ENCODE measurements at places on chromosomes 5 and 9.

GRCh38 chr5:77797136-77797535 lies 21.0 kb upstream of the TBCA start:
- no peak for DNase-seq

DNA sequence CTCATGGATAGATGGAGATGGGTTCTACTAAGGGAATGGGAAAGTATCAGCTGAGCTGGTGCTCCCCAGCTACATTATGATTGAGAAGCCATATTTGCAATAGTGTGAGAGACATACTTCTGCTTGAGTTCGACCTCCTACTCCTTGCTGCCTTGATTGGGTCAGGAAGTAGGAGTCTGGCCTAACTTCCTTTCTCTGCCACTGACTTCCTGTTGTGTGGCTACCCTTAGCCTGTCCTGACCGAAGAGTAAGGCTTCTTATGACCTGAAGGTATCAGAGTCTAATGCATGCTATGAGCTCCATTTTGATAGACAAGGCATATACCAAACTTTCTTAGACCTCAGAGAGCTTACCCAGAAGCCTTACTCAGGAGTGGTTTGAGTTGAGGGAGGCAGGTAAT lies 53.9 kb downstream of the OSTF1 start:
- DNase-seq: no peak

- DNase-seq: no peak
Observed at GRCh38 chr5:96509316-96509715, 76.3 kb upstream of the PCSK1 start.

GRCh38 chr5:6683241-6683640 lies 30.0 kb upstream of the TENT4A start:
- no peak for DNase-seq

GRCh38 chr9:27194401-27195091 lies 85.5 kb downstream of the TEK start:
- no peak for DNase-seq

- DNase-seq: no peak
Observed at GRCh38 chr5:177320879-177321278, 9.2 kb upstream of the MXD3 start.

- DNase-seq: no peak
Observed at GRCh38 chr9:38048316-38048969, 20.6 kb downstream of the SHB start.

GRCh38 chr9:84916769-84917168 lies 247.2 kb downstream of the NTRK2 start:
- DNase-seq: no peak

DNA sequence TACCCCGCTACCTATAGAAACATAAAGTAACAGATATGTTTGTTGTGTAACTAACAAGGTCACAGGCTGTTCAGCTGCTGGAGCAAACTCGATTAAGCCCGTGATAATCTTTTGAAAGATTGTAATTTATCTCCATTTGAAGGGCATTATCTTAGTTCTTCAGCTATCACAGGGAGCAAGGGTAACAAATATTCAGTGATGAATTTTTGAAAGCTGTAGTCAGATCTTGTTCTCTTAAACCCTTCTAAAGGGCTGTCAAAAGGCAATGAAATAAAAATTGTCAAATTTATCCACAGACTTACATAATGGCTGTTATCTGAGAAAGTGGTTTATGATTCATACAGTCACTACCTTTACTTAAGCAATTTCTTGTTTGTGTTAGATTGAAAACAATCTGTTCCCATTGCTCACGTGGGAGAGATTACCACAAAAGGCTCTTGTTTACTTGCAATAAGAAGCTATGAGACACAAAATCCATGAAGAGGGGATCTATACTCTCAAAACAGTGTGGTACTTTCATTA lies 78.3 kb upstream of the ZNF608 start:
- DNase-seq: no peak

DNA sequence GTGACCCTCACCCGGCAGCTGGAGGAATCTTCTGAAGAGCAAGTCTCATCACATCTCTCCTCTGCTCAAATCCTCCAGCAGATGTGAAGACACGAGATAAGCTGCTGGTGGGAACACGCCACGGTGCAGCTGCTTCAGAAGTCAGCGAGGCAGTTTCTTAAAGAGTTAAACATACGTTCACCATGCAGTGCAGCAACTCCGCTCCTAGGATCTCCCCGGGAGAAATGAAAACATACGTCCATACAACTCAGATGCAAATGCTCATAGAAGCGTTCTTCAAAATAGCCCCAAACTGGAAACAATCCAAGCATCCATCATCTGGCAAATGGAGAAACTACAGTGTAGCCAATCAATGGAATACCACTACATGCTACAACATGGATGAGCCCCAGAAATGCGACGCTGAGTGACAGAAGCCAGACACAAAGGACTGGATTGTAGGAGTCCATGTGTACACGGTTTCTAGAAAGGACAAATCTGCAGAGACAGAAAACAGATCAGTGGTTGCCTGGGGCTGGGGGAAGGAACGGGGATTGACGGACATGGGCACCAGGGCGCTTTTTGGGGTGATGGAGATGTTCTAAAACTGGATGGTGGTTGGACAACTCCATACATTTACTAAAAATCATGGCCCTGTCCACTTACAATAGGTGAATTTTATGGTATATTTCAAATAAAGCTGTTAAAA lies 150.6 kb downstream of the COL23A1 start:
- DNase-seq: no peak

DNA sequence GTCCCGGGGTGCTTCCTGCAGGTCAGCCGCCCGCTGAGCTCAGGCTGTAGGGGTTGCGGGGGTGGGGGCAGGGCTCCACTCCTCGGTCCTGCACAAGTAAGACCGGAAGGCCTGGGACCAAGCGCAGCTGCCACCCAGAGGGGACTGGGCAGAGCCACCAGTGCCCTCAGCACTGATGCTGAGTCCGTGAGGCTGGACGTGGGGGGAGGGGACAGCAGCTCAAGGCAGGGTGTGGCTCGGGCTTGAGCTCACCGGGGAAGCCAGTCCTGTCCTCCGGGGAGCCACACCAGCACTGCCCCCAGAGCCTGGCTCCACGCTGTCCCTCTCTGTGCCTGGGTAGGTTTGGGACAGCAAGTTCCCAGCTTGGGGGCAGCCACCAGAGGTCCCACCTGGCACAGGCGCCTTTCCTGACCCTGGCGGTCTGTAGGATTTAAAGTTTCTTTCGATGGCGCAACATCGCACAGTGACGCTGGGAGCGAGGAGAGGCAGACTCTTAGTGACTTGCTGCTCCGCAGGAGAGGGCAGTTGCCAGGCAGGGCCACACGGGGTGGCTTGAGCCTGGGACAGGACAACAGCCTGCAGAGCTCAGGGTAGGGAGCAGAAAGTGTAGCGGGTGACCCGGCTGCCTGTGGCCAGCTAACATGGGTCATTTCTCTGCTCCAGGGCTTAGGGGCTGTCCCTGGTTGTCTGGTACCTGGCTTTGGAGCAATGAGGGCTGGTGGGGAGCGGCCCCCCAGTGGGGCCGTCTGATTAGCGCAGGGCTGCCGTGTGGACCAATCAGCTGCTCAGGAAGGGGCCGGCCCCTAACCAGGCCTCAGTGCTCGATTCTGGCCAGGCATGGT lies 5.7 kb downstream of the LCN1 start:
- DNase-seq: peak; percentile 33

GRCh38 chr5:145324767-145325479 lies 510.2 kb downstream of the PRELID2 start:
- DNase-seq: no peak

GRCh38 chr9:38737246-38737645 lies 17.3 kb upstream of the FAM240B start:
- no peak for DNase-seq

DNA sequence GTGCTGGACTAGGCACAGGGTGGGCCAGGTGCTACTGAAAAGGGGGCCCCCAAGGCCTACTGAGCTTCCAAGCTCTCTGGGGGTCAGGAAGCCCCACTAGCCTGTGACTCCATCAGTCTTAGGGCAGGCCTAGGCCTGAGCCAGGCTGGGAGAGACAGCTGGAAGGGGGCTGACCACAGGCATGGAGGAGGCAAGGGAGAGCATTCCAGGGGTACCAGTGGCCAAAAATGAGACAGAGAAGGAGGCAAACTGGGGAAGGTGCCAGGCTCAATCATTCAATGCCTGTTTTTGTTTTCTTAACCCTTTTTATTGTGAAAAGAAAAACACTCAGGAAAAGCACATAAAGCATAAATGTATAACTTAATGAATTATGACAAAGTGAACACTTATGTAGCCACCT lies 26.2 kb upstream of the TCF7 start:
- DNase-seq: peak; percentile 60

- DNase-seq: no peak
Observed at GRCh38 chr9:4464911-4465513, 25.3 kb upstream of the SLC1A1 start.

GRCh38 chr5:25950681-25951080 lies 1087.7 kb downstream of the CDH9 start:
- no peak for DNase-seq

- no peak for DNase-seq
Observed at GRCh38 chr5:127572930-127573329, 55.5 kb downstream of the PRRC1 start.

GRCh38 chr5:138696501-138696900 lies 56.7 kb upstream of the CTNNA1 start:
- no peak for DNase-seq

DNA sequence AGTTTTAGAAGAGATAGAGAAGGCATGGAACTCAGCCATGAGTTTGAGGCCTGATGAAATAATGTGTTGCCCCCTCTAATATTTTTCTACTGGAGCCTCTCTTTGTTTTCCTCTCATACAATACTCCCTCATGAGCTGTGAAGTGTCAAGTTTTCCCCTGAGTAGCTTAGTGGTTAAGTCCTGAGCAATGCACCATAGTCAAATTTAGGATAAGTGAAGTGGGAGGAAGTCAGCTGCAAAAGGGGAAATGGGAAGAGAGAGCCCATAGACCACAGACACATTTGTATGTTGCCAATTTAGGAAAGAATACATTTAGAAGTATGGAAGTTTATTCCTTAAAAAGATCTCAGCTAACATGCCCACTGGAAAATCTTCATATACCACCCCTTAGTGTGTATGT lies 171.5 kb upstream of the NREP start:
- DNase-seq: no peak

GRCh38 chr5:154193701-154194121 lies 3.2 kb downstream of the GALNT10 start:
- no peak for DNase-seq

GRCh38 chr5:119597728-119598298 lies 31.5 kb upstream of the FAM170A start:
- DNase-seq: no peak
